H7 (cell line): ENCODE measurements at places on chromosomes 12 and 14.

GRCh38 chr14:102943454-102943853 is 21.0 kb downstream of the AMN start:
- no peak for DNase-seq

GRCh38 chr12:47887529-47887928 is 17.3 kb downstream of the VDR start:
- DNase-seq, result no peak

- DNase-seq, result no peak
These were observed 88.5 kb upstream of the DACT1 start for GRCh38 chr14:58549105-58549757.

DNA sequence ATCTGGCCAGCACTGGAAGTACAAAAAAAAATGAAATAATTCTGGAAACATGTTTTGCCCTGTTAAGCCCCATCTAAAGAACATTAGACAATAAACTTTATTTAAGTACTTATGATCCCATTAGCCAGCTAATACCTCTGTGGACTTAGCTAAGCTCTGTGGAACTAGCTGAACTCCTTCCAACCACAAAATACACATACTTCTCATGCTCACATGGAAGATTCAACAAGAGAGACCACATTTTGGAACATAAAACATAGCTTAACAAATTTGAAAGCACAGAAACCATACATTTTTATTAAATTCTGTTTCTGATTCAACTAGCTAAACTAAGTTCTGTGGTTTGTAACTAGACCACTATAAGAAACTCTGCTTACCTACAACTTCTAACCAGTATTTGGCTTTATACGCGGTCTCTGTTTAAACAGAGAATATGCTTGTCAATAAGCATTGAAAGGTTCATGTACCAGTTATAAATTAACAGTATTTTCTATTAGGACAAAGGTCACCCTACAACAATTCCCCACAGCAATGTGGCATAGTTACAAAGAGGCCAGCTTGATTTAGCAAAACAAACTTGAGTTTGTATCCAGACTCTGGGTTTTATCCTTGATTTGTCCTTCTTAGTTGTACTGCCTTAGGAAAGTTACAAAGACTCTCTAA is 300.1 kb downstream of the C12orf50 start:
- DNase-seq, result no peak

- peak; percentile 50 for DNase-seq
These were observed 21.0 kb downstream of the PAH start for GRCh38 chr12:102896067-102896466.

GRCh38 chr12:131776237-131776889 is 51.8 kb upstream of the MMP17 start:
- DNase-seq, result no peak

- DNase-seq, result no peak
These were observed 355.4 kb downstream of the CEP128 start for GRCh38 chr14:80586131-80586530.

DNA sequence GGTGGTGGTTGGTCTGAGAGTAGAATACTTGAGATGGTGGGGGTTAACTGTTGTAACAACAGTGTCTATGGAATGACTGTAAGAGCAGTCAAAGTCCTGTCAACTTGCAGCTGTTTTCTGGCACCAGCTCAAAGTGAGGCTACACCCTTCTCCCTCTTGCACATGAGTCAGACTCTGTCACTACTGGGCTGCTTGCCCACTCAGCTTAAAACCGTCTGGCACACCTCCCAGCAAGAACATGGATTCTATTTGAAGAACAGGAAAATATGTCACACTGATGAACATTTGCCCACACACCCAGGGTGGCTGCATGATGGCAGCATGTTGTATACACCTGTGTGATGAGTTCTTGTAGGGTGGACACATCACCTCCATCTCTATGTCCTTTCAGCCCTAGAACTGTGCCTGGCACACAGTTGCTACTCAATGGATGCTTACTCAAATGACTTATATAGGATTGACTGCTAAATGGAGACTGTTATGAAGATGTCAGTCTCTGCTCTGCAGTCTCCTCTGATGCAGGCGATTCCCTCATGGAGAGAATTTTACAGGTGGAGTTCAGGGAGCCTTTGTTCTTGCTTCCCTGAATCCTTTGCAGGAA is 19.3 kb upstream of the SERPINA6 start:
- DNase-seq, result no peak

- no peak for DNase-seq
These were observed 159.2 kb upstream of the SLC38A2 start for GRCh38 chr12:46531804-46532203.

GRCh38 chr12:124420996-124421674 is 126.2 kb downstream of the RFLNA start:
- no peak for DNase-seq

DNA sequence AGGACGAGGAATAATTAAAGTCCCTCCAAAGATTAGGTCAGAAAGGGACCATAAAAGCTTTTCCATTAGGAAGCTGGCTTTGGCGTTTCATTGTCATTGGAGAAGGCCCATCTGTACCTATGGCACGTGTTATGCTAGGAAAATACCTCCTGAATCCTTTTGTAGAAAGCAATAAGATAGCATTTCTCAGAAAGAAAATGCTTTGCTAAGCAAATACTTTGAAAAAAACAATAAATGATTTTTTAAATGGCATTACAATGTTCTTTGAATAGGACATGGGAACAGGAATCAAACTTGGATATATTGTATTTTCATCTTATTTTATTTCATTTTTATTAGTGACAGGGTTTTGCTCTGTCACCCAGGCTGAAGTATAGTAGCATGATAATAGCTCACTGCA is 967.7 kb downstream of the NRXN3 start:
- no peak for DNase-seq

DNA sequence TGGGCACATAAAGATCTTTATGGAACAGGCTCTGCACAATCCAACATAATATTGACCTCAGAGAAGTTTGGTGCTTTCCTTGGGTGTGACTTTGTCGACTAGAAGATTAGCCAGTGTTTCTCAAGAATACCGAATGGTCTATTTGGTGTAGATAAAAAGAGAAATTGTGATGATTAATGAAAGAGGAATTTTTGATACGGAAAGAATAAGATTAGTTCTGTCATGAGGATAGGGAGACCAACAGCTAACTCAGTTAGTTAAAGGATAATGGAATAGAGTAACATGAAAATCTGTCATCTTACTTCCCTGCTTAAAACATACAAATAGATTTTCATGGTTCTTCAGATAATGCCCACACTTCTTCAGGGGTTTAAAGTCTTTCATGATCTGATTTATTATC is 24.2 kb downstream of the PTPRO start:
- no peak for DNase-seq

- DNase-seq, result no peak
These were observed 75.1 kb downstream of the ADGRD1 start for GRCh38 chr12:131028587-131029338.

- peak; percentile 69 for DNase-seq
These were observed 1.6 kb upstream of the CKB start for GRCh38 chr14:103524002-103524935.

- no peak for DNase-seq
These were observed 91.6 kb upstream of the PTPRQ start for GRCh38 chr12:80352474-80352873.

GRCh38 chr12:49030119-49030518 is 11.5 kb upstream of the PRKAG1 start:
- DNase-seq, result peak; percentile 48

- peak; percentile 72 for DNase-seq
These were observed 21.1 kb downstream of the GSC start for GRCh38 chr14:94748667-94749347.

- no peak for DNase-seq
These were observed 24.7 kb downstream of the OR4N2 start for GRCh38 chr14:19828314-19828713.

DNA sequence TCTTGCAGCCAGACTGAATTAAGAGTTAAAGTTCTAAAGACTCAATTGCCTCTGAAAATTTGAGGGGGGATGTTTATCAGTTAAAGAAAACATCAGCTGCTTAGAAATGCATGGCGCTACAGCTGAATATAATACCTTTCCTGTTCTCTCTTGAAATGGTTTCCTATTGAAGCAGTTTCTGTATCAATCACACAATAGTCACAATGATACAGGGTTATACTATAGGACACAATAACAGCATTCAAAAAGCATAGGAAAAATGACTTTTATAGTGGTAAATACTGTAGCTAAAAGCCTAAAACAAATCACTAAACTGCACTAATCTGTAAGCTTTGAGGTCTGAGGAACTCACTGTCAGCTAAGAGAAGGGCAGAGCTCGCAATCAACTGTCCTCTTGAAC is 15.2 kb downstream of the MDGA2 start:
- DNase-seq, result no peak

GRCh38 chr12:96751626-96752025 is 155.4 kb upstream of the NEDD1 start:
- no peak for DNase-seq

- no peak for DNase-seq
These were observed 5.9 kb upstream of the GNB3 start for GRCh38 chr12:6834873-6835272.

DNA sequence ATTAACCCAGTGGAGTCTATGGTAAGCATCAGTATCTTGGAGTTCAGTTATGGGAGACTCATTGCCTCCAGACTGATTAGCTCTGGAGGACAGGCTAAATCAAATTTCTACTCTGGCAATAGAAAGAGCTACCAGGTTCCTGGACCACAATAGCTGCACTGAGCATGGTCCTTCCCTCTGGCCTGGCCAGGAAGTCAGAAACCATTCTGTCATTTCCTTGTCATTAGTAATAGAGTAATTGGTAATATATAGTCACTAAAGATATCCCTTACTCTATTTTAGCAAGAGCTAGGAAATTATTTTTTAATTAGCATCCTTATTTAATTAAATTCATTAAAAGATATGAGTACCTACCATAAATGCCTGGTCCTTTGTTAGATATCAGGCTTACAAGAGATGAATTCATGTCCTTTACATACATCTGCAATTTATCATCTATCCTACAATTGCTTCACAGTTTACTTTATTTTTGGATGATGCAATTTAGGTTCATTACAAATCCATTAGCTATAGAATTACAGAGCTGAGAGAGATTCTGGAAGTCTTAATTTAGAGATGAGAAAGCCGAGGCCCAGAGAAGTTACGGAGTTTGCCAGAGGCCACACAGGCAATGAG is 23.7 kb upstream of the TDRD9 start:
- no peak for DNase-seq

DNA sequence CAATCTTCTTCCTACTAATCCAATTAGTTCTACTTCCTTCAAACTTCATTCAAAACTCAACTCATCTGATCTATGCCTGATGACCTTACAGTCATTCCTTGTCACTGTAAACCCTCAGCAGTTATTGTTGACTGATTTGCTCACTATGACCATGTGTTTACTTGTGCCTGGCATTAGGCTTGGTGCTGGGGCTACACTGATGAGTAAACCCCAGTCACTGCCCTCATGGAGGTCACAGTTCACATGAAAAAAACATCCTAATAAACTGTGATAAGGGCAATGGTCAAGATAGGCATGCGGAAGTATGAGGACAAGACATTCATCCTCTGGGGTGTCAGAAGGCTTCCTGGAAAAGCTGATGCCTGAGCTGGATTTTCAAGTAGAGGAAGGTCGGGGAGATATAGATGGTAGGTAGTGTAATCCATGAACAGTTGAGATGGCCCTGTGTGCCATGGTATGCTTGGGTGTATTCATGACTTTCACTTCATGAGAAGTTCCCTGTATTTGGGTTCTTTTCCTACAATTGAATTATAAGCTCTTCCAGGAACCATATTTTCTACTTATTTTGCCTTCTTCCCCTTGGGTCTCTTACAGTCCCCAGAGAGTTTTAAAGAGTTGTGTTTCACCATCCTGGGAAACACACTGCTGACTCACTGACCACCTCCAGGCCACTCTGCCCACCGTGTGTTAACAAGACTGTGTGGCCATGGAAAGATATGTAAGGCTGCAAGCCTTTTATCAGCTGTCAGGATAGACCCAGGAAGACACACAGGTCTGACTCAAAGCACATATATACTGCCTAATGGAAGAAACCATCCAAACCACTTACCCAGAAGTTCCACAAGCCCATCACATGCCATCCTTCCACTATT is 38.7 kb upstream of the DUSP6 start:
- DNase-seq, result no peak

GRCh38 chr14:34872822-34873588 is 2.2 kb downstream of the BAZ1A start:
- no peak for DNase-seq
